ENCODE measurements at places on chromosomes 5 and 9.
A peak's percentile ranks its signal among the peaks of the same experiment; 100 is the strongest.

DNA sequence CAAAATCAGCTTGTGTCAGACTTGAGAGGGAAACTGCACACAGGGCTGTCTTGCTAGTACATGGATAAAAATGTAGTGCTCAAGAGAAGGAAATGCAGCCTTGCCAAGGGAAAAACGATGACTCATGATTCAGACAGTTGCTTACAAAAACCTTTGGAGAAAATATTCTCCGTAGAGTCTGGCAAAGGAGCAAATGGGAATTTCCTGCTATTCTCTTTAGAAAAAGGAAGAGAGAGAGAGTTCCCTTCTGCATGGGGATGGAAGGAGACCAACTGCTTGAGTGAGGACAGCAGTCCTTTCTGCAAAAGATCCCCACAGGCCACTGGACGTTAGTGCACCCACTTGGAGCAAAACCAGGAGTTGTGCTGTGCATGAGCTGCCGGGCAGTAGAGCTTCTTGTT is 7.6 kb downstream of the IFNB1 start:
- DNase-seq, result peak; percentile 99

DNA sequence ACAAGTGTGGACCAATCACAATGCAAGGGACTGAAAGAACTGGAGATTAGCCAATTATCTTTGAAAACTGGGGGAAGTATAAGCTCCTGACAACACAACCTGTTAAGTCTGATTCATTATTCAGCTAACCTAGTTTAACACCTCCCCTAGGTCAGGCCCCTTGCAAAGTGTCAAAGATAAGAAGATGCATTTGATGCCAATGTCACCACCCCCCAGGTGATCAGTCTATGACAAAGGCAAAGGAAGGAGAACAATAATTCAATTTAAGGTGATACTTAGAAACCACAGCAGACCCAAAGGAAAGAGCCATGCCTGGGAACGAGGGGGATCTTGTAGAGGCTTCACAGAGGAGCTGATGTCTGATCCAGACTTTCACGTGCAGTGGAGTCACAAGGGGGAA is 137.9 kb downstream of the FBXL7 start:
- no peak for DNase-seq

DNA sequence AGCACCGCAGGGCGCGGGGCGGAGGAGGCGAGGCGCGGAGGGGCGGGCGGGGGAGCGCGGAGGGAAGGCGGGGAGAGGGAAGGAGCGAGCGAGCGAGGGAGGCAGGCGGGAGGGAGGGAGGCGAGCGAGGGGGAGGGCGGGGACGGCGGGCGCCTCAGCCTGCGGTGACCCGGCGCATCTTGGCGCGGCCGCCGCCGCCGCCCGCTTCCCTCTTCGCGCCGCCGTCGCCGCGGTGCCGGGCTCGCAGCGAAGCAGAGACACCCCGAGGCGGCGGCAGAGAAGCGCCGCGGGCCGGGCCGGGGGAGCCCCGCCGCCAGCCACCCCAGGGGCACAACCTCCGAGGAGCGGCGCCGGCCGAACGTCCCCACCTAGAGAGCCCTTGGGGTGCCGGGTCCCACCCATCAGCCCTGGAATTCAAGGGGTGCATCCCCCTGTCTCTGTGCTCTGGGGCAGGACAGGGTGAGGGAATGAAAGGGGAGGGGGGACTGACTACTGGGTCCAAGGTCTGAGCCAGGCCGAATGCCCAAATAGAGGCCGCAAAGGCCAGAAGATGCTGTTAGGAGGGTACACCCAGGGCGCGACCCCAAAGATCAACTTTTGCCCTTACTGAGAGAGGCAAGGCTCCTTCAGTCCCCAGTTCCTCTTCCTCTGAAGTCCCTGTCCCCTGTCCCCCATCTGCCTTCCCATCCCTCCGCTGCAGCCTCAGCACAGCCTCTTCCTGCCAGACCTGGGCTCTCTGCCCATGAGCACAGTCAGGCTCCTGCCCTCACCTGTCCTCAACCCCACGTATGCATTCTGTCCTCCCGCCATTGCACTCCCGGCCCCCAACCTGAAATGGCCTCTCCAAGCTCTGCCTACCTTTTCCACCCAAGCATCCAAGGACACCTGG is at the start of gene ADAMTS2:
Gene ADAMTS2 (minus strand): TSS at position 29 of the 889 bp plus-strand sequence. CDS start 133 bp downstream, outside the sequence.
- DNase-seq, result peak; percentile 62

DNA sequence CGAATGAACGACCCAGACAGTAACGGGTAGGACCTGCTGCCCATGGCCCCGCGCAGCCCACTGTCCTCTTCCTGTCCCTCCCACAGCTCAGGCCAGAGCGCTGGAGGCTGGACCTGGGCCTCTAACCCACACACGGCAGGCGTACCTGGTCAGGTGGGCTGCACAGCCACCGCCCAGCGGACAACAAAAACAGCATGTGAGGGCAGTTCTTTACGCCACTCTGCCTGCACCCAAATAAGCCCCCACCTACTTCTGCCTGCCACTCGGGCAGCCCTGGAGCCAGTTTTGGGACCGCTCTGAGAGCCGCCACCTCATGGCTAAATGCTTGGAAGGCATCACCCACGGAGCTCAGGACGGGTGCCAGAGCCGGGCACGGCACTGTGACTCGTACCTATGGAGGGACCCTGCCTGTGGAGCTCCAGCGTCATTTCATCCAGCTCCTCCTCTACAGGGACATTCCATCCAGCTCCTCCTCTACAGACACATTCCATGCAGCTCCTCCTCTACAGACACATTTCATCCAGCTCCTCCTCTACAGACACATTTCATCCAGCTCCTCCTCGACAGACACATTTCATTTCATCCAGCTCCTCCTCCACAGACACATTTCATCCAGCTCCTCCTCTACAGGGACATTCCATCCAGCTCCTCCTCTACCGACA is 18.9 kb downstream of the CLPTM1L start:
- no peak for DNase-seq
